ENCODE measurements at places on chromosomes 5 and 9.

DNA sequence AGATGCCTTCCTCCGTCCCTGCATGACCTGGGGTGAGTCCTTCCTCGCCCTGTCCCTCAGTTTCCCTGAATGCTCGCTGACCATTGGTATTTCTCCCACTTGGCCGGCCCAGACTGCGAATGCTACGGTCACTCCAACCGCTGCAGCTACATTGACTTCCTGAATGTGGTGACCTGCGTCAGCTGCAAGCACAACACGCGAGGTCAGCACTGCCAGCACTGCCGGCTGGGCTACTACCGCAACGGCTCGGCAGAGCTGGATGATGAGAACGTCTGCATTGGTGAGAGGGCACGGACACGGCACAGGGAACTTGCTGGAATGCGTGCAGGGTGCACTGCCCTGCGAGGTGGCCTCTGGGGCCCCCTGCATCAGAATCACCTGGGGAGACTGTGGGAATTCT is 77.1 kb downstream of the NTNG2 start:
- DNase-seq, result no peak

DNA sequence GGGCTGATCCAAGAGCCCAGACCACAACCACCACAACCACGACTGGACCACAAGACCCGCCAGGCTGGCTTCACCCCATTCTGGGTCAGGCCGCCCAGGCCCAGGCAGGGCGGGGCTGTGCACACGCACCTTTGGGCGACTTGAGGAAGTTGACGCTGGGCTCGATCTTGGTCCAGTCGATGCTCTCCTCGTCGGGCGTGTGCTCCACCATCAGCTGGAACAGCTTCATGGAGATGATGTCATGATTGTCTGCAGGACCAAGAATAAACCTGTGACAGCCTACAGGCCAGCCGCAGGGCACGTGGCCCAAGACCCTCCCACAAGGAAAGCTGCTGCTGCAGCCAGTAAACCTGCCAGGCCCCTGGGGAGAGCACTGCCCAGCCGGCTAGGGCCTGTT is 17.3 kb downstream of the LMAN2 start:
- DNase-seq, result no peak

GRCh38 chr5:178201221-178201926 is 3.0 kb upstream of the HNRNPAB start:
- no peak for DNase-seq

DNA sequence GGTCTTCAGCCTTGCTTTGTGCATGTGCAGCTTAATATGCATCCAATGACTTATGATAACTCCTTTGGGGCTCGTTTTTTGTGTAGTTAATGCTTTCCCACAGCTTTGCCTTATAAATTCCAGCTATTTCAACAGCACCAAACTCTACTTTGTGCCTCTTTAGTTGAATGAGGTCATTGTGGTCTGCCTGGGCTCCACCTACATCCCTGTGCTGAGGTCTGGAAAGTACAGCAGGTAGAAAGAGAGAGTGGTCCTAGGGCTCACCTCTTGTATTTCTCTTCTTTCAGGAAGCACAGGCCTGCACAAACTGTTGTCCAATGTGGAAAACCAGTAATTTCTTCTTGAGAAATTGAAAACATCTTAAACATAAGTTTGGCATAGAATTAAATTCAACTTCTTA is 167.2 kb downstream of the XRCC4 start:
- no peak for DNase-seq

DNA sequence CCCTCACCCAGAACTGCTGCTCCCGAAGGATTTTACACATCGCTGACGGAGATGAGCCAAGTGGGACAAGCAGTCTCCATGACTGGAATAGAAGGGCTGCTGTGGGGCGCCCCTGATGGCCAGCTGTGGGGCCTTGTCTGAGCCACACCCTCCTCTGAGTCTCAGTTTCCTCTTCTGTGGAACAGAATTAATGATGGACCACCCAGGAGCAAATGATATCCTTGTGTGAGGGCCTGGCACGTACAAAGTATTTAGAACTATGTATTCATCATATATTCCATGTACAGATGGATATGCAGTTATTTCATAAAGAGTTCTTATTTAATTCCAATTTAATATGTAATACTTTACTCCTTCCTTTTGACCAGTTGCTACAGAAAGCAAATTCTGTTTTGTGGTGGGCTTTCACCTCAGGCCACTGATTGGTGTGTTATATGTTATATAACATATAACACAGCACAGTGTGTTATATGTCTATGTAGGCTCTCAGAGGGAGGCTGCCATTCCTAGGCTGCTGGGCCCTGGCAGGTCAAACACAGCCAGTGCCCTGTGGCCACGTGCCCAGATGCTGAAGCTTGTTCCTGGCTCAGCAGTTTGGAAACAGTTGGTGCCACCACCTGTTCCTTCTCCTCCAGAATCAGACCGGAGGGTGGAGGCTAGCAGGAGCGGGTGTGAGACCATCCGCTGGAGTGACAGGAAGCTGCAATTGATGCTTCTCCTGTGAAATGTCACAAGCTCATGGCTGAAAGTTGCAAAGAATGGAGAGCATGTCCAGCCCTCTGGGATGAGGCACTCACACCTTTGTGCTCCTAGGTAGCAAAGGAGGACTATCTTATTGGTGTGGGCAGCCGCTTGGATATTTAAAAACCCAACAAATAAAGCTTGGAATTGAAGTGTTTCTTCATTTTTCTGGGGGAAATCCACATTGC is 4.4 kb upstream of the FGD3 start:
- no peak for DNase-seq

- DNase-seq, result no peak
These were observed 53.4 kb upstream of the POMT1 start for GRCh38 chr9:131449276-131449675.

DNA sequence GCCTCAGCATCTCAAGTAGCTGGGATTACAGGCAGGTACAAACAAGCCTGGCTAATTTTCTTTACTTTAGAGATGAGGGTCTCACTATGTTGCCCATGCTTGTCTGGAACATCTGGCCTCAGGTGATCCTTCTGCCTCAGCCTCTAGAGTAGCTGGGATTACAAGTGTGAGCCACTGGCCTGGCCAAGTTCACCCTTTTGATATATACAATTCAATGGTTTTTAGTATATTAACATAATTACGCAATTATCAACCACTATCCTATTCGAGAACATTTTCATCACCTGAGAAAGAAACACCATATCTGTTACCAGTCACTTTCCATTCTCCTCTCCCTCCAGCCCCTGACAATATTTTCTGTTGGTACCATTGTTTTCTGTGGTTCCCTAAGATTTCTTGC is 3.7 kb upstream of the CDC23 start:
- DNase-seq, result no peak

GRCh38 chr9:102514541-102514940 is 480.6 kb upstream of the CYLC2 start:
- DNase-seq, result no peak

DNA sequence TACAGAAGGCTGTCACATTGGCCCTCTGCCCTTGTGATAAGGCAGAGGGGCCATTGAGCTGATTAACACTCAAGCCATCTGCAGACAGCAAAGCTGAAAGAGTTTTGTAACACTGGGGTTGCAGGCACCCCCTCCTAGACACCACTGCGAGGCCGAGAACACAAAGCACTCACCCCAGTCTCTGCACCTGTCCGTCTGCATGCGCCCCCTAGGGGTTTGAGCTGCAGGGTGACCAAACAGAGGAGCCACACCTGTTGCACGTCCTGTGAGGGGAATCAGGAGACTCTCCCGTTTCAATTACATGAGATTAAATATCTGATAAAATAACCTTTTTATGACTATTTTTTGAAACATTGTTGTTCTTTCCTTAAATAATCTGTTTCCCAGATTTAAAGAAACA is 1180.4 kb downstream of the CDH9 start:
- no peak for DNase-seq

DNA sequence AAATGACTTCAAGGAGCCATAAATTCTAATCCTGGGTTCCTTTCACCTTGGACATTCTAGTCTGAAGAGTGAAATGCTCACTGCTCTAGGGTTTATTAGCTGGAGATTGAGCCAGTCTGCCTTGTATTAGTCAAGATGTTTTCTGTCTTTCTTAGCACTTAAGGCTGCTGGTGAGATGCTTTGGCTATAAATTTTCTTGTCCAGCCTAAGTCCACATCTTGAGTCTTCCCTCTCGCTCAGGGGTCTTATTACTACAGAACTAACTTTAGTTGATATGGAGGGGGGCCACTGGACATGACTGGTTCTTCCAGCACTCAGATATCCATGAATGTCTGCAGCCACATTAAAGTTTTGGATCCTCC is 316.4 kb downstream of the ARHGAP26 start:
- DNase-seq, result no peak

GRCh38 chr5:14204011-14204670 is 61.0 kb downstream of the TRIO start:
- no peak for DNase-seq

DNA sequence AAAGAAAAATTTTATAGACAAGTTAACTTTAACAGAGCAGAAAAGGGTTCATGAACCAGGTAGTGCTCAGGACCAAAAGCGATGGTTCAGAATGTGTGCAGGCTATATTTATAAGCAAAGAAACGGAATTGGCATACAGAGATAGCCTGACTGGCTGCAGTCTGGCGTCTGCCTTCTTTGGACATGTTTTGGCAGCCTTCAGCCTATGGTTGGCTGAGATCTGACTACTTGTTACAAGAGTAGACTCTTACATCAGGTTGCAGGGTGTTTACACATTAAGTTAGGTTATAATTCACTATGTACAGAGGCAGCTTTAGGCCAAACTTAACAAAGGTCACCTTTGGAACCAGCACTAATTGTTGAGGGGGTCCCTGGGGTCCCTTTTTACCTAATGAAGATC is 7.0 kb downstream of the NOP16 start:
- no peak for DNase-seq

- no peak for DNase-seq
These were observed 28.2 kb downstream of the MTRR start for GRCh38 chr5:7897014-7897600.

- DNase-seq, result no peak
These were observed 3.3 kb downstream of the TLX3 start for GRCh38 chr5:171312129-171312974.

GRCh38 chr9:121271368-121272341 is 3.7 kb downstream of the GSN start:
- no peak for DNase-seq

GRCh38 chr9:88826181-88826580 is 165.1 kb upstream of the S1PR3 start:
- no peak for DNase-seq

- DNase-seq, result peak; percentile 58
These were observed at the start of gene PARP8 for GRCh38 chr5:50666261-50667022. Gene PARP8, plus strand, starts transcription at chr5:50666637. Its CDS starts 459 bp downstream, at chr5:50667096.

DNA sequence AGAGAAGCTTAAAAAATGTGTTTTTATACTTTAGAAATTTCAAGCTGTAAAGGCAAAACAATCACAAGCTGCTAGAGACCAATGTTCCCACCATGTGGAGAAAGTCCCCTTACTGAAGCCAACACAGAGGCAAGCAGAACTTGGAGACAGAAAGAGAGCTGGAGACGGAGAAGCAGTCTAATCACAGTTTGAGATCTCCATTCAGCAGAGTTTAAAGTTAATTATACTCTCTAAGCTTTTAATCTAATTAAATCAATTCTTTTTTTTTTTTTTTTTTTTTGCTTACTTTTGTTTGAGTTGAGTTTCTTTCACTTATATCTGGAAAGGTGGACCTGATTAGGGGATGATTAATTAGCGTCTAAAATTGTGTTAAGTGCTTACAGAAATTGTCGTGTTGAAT is 1534.3 kb downstream of the MAT2B start:
- DNase-seq, result no peak

- no peak for DNase-seq
These were observed 1.5 kb downstream of the PKN3 start for GRCh38 chr9:128703616-128704355.

- no peak for DNase-seq
These were observed 22.1 kb upstream of the MARCHF6 start for GRCh38 chr5:10331341-10331796.

DNA sequence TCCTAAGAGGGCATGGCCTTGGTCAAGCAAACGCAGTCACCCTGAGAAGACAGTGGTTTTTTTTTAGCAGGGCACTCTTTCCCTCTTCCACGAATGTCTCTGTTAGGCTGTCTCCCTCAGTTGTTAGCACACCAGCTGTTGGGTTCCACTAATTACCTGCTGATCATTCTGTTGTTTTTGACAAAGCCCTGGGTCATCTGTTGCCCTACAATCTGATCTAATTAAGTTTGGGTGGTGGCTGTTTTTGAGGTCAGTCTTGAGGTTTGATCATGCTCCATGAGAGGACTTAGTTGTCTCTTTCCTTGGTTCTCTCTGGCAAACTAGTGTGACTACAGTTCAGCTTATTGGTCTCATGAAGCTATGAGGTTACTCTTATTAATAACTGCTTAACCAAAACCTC is 5.0 kb upstream of the PTPDC1 start:
- DNase-seq, result no peak

DNA sequence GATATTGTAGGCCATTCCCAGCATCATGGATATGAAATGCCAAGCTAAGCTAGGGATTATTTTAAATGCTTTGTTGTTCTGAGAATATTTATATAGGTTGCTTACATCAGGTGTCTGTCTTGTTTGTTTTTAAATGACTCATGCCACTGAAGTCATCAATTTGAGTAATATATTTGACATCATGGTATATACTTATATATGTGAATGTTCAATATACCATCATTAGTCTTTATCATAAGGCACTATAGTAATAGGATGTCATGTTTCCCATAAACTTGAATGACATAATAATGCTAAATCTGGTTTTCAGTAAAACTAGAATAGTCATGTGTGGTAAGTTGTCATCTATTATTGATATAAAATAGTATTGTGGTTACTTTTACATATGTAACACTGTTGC is 13.1 kb downstream of the C9orf85 start:
- no peak for DNase-seq

GRCh38 chr5:14265570-14265969 is 122.4 kb downstream of the TRIO start:
- DNase-seq, result no peak

DNA sequence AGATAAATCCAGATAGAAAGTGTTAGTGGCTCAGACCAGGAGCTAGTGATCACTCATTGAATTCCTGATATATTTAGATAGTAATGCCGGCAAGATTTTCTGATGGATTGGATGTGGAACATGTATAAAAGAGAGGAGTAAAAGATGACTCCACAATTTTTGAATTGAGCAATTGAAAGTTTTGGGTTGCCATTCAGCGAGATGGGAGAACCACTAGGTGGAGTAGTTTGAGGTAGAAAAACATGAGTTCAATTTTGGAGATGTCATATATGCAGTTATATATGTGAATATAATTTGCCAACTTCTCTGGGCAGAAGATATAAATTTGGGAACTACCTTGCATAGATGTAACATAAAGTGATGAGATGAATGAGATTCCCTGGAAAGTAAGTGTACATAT is 502.5 kb upstream of the SEMA6A start:
- no peak for DNase-seq

DNA sequence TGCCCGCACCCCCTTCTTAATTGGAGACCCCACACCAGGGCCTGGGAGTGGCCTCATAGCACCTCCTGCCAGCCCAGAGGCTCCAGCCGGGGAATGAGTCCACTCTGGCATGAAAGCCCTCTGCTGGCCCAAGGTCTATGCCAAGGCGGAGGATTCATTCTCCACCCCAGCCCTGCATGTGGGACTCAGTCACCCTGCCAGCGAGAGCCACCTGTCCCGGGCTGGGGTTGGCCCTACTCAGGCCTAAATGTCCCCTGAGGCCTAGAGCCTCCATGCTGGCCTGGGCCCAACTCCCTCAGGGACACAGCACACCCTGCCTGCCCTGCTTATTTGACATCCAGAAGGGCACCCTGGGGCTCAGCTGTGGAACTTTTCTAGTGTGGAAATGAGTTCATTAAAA is 1.0 kb upstream of the RAPGEF1 start:
- no peak for DNase-seq

- no peak for DNase-seq
These were observed 4.9 kb downstream of the HMGCR start for GRCh38 chr5:75341934-75342333.

Measured in T1000 (cell line).